Central memory CD4-positive, alpha-beta T cell (primary cell): ENCODE measurements at places on chromosomes 1 and 21.

DNA sequence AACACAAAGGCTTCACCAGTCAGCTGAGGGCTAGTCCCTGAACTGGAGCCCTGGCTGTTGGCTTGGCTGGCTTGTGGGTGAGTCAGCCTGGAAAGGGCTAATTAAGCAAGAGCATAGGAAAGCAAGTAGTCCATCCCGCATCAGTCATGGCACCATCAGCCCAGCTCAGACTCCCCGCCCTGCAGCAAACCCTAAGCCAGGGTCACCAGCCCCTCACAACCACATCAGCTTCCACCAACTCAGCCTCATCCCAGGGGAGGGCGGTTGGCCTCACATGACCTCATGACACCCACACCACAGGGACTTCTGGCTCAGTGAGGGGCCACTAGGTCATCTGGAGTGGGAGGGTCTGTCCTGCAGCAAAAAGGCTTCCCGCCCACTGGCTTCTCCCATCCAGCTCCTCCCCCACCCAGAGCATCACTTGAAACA, 7.0 kb upstream of the SPATC1L start:
- DNase-seq, result no peak

DNA sequence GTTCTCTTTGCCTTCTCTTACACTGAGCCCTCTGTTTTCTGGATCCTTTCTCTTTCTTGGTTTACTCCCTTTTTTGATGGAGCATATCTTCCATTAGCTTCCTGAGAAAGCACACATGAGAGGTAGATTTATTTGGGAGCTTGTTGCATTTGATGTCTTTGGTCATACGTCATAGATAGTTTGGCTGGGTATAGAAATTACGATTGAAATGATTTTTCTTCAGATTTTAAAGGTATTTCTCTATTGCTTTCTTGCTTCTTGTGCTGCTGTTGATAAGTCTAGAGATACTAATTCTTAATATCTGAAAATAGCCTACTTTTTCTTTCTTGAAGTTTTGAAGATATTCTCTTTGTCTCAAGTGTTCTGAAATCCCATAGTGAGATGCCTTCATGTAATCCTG, 45.3 kb upstream of the RUNX3 start:
- DNase-seq, result no peak

DNA sequence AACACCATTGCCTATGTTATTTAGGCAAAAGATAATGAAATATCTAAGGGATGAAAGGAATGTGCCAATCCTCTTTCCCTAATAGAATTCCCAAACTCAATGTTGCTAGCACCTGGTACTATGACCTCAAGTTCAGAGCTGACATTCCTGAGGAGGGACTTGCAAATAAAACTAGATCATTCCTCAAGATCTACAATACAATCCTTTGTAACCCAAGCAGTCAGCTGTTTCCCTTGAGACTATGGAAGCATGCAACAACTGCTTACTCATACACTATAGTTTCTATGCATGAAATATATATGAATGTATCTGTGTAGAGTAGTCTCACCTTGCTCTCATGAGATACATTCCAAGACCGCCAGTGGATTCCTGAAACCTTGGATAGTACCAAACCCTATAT, 65.0 kb downstream of the ABL2 start:
- DNase-seq, result no peak

DNA sequence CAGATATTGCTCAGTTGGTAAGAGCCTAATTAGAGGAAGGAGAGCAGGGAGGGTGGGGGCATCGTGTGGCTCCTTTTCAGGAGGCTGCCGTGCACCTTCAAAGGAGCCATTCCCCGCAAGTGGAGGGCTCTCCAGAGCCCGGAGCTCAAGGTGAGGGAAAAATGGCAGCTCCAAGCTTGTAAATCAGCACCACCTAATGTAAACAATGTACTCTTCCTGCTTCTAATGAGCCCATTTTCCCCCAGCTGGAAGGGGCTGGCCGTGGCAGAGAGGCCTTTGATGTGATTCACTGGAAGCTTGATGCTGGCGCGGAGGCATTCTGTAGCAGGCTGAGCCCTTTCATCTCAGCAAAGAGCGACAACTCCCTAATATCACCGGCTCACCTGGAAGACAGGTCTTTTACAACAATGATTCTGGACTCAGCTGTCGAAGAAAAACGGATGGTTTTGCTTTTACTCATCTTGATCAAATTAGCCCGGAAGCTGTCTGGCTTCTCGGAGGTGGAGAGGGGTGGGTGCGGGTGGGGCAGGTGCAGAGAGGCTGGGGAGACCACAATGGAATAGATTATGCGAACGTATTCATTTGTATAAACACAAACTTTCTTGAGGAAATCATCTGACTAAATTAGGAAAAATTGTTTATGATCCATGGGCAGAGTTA, 112.5 kb downstream of the RRAGC start:
- DNase-seq, result no peak

GRCh38 chr1:147613506-147613905, 56.8 kb downstream of the ACP6 start:
- DNase-seq, result no peak
